ENCODE measurements at places on chromosomes 13 and 19.
A peak's percentile ranks its signal among the peaks of the same experiment; 100 is the strongest.

DNA sequence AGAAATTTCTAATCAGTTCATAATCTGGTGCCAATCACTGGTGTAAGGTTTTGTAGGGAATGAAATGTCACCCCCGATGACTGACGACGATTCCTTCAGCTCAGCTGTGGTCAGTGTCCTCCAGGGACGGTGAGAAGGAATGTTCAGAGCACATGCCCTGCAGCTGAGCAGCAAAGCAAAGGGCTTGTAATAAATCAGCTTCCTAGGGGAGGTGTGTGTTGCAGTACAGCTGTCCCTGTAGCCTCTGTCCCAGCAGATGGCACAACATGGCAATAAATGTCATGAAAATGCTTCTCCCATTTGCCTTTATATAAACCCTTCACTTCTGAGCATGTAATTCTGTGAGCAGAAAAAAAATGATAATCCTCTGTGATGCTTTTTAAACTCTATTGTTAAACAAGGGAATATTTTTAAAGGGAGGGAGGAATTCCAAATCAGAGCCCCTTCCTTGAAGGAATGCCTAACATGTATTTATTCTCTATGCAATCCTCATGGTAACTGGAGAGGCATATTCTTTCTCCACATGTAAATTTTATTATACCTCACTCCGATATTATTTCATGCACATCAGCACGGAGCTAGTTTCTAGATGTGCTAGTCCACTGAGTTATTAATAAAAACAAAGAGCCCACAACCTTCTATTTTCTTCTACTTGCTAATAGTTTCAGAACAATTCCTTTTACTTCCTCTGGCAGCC is 102.5 kb downstream of the FAM216B start:
- no peak for DNase-seq

GRCh38 chr13:31427151-31428100 is 227.7 kb downstream of the B3GLCT start:
- DNase-seq, result no peak

GRCh38 chr13:112710855-112711527 is 21.2 kb downstream of the ATP11A start:
- DNase-seq, result no peak

GRCh38 chr13:50485979-50486935 is 357.2 kb downstream of the DLEU7 start:
- no peak for DNase-seq

DNA sequence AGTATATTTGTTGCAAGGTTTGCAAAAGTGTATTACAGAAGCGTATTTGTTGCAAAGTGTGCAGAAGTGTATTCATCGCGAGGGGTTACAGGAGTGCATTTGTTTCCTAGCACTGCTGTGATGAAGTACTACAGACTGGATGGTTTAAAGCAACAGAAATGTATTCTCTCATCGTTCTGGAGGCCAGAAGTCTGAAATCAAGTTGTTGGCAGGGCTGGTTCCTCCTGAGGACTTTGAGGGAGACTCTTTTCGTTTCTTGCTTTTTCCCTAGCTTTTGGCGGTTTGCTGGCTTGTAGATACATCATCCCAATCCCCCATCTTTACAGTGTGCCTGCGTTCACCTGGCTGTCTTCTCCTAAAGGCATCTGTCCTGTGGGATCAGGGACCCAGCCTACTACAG is 127.9 kb upstream of the USP29 start:
- no peak for DNase-seq

- no peak for DNase-seq
Measured at GRCh38 chr19:17553256-17553655, 2.2 kb upstream of the COLGALT1 start.

DNA sequence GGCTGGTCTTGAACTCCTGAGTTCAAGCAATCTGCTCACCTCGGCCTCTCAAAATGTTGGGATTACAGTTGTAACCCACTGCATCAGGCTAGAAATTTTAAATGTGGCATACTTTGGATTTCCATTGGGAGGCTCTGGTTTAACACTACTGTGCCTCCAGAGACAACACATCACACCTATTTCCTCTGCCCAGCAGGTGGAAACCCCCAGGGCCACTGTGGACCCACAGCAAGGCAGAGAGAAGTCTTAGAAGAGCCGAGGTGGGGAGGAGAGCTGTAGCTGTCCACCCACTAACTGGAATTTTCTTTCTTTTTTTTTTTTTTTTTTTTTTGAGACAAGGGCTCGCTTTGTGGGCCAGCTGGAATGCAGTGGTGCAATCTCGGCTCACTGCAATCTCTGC is 39.4 kb downstream of the IER2 start:
- no peak for DNase-seq

DNA sequence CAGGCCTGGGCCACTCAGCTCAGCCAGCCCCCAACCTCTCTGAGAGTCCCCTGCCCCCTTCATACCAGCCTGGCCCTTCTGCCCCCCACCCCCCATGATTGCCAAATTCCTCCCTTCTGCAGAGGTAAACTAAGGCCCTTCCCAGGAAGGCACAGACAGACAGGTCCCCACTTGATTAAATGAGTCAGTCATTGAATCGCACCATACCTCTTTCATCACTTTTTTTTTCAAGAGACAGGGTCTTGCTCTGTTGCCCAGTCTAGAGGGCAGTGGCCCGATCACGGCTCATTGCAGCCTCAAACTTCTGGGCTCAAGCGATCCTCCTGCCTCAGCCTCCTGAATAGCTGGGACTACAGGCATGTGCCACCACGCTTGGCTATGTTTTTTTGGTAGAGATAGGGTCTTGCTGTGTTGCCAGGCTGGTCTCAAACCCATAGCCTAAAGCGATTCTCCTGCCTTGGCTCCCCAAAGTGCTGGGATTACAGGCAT is 6.0 kb downstream of the PODNL1 start:
- DNase-seq, result no peak

DNA sequence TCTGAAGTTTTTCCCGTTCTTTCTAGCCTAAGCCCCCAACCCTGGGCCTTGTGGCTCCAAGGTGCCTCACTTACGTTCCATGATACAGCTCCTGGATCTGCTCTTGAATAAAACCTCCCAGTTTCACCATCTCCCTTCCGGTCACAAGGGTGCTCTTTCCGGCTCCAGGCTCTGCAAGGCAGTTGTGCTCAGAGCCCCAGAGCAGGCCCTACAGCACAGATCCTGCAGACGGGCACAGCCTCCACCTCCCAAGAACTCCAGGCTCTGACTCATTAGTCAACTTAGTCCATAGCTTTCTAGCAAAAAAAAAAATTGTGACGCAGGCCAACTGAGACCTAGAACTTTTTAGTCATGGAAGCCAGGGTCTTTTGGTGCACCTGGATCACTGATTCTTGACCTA is 33.9 kb upstream of the SLC7A10 start:
- DNase-seq, result no peak

DNA sequence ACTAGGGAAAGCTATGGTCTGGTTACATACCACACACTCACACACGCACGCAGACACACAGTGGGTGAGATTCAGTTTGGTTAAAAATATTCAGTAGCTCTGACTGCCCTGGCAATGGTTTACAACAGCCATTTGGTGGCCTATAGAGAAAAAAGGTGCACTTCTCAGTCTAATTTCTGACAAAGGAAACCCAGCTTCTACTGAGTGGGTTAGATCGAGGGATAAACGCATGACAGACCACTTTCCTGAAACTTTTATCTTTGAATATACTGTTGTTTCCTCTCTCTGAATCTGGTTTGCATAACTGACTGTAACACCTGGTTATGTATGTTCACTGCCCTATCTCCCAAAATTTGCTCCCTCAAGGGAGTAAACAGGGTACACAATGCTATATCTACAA is 2.5 kb downstream of the LIG4 start:
- no peak for DNase-seq

DNA sequence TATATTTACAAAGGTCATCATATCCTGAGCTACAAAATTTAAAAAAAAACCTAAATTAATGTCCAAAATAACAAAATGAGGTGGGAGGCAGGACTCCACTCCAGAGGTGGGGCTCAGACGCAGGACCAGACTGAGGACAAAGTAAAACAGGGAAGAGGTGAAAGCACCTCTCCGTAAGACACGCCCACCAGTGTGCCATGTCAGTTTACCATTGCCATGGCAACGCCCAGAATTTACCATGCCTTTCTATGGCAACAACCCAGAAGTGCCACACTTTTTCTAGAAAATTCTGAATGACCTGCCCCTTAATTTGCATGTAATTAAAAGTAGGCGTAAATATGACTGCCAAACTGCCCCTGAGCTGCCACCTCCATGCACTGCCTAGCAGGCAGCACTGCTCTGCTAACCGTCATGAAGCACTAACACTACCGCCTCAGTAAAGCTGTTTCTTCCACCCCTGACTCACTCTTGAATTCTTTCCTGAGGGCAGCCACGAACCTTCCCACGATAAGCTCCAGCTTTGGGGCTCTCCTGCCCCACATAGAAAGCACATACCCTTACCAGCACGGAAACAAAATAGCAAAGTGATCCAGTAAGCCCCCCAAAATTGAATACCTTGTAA is 22.3 kb upstream of the PDCD5 start:
- no peak for DNase-seq

- no peak for DNase-seq
Measured at GRCh38 chr13:98476538-98476966, 100.4 kb downstream of the STK24 start.

DNA sequence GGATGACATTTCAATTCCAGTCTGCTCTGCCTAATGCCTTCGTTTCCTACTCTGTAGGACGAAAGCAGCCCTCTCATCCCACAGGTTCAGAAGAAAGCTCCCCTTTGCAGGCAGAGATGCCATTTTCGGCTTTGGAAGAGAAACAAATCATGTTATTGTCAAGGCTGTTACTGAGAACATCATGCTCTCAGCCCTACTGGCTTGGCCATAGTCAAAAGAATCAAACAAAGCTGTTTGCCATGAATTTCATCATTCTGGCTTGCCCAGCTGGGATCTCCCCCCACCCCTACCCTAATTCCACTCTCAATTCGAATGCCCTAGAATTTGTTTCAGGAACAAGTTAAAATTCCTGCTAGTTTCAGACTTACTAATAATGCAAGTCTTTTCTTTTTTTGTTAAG is 162.3 kb upstream of the SERP2 start:
- DNase-seq, result peak; percentile 19

DNA sequence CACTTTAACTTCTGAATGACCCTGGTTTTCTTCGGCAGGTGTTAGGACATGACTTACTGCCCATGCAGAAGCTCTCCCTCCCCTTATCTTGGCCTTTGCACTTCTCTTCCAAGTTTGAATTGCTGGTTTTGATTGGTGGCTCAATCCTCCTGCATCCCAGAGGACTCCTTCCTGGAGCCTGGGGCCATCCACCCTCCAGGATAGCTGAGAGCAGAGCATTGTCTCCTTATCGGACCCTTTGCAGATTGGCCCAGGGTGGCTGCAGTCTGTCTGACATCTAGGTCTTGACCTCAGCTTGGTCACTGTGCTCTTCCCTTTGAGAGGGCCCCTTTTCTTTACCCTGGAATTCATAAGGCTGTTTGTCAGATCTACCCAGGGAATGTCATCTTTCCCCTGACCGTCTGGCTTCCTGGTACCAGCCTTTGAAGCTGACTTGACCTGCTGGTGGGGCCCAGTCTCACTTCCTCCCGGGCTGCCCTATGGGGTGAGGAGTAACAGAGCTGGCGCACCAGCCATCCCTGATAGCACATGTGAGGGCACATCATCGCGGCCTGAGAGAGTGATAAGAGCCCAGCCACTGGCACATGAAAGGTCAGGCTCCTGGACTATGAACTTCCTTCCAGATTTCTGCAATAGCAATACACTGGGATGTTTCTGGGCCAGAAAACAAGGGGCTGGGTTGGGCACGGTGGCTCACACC is 172.9 kb upstream of the UBL3 start:
- DNase-seq, result no peak

DNA sequence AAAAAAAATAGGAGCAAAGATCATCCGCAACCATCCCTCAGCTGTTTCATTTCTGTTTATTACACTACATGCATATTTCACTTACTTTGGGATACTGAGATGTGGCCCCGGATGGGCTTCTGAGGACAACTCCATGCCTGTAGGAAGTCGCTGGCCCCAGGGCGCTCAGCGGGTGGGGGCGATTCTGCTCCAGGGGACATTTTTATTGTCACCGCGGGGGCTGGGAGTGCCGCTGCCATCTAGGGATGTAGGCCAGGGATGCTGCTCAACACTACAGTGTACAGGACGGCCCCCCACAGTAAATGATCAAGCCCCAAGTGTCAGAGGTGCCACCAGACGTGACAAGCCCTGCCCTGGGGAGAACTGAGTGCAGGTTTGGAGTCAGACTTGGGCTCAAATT is 6.4 kb upstream of the BST2 start:
- no peak for DNase-seq

- no peak for DNase-seq
Measured at GRCh38 chr13:69704311-69704710, 403.3 kb upstream of the ATXN8OS start.

GRCh38 chr19:43779147-43779819 is 1.5 kb downstream of the KCNN4 start:
- DNase-seq, result no peak

DNA sequence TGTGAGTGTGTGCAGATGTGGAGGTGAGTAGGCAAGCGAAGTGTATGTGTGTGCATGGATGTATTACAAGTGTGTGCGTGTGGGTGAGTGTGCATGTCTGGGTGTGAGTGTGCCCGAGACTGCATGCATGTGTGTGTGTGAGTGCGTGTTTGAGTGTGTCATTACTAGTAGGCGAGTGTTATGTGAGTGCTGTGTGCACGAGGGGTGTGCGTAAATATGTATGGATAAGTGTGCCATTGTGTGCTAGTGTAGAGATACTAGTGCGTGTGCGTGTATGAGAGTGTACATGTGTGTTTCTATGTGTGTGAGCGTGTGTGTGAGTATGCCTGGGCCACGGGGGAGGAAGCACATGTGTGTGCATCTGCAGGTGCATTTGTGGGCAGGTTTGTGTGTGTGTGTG is 53.8 kb downstream of the CELF5 start:
- no peak for DNase-seq

- no peak for DNase-seq
Measured at GRCh38 chr19:16144216-16144581, 714 bp downstream of the HSH2D start.

GRCh38 chr13:105464249-105464648 is 1071.2 kb downstream of the EFNB2 start:
- DNase-seq, result no peak

DNA sequence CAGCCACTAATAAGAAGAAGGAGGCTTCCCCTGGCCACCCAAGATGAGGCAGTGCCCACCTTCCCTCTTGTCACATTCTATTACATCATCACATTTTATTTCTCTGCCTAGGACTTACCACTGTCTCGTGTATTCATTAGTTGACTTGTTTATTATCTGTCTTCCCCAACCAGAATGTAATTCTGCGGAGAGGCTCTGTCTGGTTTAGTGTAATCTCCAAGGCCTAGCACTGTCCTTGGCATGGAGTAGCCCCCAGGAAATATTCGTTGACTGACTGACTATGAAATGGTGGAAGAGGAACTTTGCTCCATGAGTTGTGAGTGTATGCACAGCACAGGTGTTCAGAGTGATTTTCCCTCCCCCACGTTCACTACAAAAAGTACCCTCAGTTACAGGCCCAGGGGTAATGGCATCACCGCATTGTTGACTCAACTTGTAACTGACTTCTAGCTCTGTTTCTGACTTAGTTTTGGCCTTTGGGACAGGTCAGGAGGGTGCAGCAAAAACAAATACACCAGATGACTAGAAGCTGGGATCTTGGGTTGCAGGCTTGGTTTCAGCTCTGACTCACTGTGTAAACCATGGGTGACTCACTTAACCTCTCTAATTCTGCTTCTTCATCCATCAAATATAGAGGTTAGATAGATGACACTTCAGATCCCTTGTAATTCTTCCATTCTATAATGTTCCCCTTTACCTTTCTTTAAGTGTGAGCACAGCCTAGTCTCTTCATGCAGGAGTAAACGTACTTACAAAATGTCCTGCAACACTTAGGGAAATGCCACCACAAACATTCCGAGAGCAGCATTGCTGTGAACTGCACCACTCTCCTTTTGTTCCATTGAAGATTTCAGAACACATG is 229.7 kb downstream of the KCNRG start:
- DNase-seq, result no peak

GRCh38 chr13:25423831-25424230 is 52.1 kb downstream of the ATP8A2 start:
- no peak for DNase-seq

Measured in caudate nucleus (tissue), 63 donors.